Activated CD4-positive, alpha-beta T cell treated with anti-CD3 and anti-CD28 coated beads, Interleukin-2, amount 50 U/mL, for 4 hours (primary cell): ENCODE measurements at places on chromosomes 12 and 14.

DNA sequence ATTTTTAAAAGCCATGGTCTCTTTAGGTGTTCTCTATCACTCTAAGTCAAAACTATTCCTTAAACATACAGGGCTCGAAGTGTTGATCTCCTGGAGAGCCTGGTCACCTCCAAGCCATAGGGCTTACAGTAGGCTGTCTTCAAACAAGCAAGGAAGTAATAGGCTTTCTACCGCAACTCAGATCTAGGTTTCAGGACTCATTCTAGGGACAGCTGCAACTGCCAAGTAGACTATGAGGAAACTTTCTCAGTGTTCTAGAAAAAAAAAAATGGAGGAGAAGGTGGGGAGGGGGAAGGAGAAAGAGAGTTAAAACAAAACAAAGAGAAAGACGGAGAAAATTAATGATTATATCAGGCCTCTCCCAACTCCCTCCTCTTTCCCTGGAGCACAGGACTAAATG is 106.9 kb upstream of the ETV6 start:
- DNase-seq: no peak

- no peak for DNase-seq
Observed at GRCh38 chr14:80455031-80455430, 243.7 kb upstream of the DIO2 start.

DNA sequence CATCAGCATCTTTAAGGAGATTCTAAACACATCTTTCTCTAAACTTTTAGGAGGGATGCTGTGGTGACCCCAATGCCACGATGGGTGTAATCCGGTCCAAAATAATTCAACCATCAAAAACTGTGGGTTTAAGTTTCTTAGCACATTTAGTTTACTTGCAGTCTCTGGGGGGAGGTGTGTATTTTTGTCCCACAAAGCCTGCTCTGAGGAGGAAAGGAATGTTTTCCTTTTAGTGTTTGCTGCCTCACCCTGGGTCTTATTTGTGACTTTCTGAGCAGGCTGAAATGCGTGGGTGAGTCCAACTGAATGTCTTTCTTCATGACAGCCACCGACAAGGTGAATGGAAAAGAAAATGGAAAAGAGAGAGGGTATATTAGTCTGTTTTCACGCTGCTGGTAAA is 1324.7 kb downstream of the AACS start:
- DNase-seq: no peak

DNA sequence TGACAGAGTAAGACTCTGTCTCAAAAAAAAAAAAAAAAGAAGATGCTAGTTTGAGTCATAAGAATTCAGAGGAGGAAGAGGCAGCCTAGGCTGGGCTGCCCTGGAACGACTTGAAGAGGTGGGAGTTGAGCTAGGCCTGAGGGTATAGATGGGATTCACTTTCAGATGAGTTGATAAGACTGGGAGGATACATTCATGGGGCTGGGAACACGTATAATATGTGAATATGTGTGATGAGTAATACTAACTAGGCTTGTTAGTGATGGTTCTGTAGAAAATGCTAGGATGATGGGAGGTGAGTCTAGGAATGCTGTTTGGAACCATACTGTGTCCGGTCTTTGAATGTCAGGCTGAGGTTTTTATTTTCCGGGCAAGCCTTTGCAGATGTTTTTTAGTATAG is 9.0 kb downstream of the PLEKHA5 start:
- DNase-seq: no peak

GRCh38 chr12:2958432-2959191 is 585 bp upstream of the TEAD4 start:
- no peak for DNase-seq

DNA sequence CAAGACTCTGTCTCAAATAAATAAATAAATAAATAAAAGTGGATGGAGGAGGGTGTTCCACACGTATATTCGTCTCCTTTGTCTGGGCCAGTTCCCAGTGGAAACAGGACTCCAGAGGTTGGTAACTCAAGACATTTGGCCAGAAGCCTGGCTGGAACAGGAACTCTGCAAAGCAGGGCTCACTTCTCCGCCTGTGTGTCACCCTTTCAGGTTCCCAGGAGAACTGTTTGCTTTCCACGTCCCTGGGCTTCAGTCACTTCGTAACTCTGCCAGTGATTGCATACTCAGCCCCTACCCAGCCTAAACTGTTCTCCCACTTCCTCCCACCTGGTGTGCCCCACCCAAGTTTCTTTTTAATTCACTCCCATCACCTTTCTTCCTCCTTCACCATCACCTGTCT is 7.0 kb upstream of the UBE2N start:
- DNase-seq: no peak

DNA sequence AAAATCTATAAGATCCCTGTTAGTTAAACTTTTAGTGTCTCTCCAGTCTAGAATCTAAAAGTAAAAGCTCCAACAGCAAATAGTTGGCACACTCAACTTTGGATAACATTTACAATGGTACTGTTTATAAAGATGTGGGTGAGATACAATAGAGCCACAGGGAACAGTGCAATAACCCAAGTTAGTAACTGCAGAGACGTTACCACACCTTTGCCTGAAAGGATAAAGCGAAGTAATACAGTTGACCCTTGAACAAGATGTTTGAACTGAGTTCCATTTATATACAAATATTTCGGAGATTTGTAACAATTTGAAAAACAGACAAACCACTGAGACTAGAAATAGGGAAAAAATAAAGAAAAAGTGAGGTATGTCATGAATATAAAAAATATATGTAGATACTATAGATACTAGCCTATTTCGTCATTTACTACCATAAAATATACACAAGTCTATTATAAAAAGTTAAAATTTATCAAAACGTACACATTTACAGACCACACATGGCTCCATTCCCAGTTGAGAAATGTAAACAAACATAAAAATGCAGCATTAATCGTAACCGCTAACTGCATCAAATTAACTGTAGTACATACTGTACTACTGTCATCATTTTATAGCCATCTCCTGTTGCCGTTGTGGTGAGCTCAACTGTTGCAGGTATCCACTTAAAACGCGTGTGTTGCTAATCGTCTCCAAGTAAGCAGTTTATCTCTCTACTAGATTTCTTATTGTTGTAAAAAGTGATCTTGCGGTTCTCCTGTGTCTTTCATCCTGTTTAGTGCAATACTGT is 56.5 kb upstream of the HIF1A start:
- DNase-seq: no peak

GRCh38 chr14:89040080-89040459 is 215.6 kb downstream of the TTC8 start:
- no peak for DNase-seq

DNA sequence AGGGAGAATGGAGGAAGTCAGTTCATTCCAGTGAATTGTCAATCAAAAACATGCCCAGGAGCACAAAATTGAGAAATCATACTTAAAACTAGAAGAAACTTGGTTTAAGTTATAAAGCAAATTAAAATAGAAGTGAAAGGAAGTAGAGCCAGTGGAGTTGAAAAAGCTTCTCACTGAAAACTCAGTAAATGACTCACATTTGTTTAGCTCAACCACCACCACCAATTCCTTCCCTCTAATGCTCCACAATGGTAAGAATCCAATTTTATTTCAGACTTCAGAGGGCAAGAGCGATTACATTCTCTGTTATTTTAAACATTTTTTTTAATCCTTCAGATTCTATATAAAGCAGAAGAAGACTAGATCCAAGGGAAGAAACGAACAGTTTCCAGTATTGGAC is 19.4 kb downstream of the UTP20 start:
- DNase-seq: no peak

- DNase-seq: no peak
Observed at GRCh38 chr12:88391556-88391955, 188.7 kb downstream of the KITLG start.

- no peak for DNase-seq
Observed at GRCh38 chr14:43795600-43796228, 711.4 kb downstream of the FSCB start.

DNA sequence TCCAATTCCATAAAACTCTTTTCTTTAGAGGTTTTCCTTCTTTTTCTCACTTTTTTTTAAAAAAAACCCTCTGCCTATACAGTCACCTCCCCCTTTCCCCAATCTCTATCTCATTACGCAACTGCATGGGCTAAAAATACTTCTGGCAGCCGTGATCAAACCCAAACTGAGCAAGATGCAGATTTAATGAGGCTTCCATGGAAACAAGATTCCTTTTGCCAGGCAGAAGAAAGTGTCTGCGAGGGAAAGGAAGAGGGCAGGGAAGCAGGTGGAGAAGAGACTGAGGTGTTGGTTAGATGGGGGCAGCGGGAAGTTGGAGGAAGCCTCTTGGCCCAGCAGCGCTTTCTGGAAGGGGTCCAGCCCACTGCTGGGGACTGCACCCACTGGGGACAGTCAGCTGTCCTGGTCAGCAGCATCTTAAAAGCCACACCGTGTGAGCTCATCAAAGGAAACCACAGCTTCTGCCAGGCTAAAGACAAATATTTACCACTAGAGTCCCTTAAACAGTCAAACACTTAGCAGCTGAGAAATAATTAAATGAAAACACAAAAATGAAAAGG is 90.4 kb downstream of the SLC8A3 start:
- DNase-seq: no peak

GRCh38 chr12:95124106-95124505 is 50.7 kb upstream of the NR2C1 start:
- no peak for DNase-seq

DNA sequence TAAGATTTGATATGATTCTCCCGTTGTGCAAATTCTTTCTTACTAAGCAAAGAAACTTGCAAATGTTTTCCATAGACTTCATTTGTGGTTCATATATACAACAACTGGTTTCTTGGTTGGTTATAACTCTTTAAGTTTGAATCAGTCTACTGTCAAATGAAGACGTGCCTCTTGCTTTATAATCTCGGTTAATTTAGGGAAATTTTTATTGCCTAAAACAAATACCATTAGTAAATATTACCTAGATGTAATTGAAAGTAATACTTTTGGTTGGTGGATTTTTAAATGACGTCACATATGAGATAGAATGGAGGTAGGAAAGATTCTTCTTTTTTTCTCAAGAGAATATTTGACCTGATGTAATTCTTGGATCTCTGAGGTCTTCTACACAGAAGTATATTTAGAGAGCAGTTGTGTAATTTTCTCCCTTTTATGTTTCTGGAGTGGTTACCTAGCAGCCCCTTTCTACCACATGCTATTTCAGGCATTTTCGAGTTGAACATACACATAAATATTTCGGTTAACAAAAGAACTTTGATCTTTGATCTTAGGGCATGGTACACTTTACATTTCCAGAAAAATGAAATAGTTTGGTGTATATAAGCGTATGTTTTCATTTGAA is 1.7 kb downstream of the ATF7IP start:
- DNase-seq: no peak

DNA sequence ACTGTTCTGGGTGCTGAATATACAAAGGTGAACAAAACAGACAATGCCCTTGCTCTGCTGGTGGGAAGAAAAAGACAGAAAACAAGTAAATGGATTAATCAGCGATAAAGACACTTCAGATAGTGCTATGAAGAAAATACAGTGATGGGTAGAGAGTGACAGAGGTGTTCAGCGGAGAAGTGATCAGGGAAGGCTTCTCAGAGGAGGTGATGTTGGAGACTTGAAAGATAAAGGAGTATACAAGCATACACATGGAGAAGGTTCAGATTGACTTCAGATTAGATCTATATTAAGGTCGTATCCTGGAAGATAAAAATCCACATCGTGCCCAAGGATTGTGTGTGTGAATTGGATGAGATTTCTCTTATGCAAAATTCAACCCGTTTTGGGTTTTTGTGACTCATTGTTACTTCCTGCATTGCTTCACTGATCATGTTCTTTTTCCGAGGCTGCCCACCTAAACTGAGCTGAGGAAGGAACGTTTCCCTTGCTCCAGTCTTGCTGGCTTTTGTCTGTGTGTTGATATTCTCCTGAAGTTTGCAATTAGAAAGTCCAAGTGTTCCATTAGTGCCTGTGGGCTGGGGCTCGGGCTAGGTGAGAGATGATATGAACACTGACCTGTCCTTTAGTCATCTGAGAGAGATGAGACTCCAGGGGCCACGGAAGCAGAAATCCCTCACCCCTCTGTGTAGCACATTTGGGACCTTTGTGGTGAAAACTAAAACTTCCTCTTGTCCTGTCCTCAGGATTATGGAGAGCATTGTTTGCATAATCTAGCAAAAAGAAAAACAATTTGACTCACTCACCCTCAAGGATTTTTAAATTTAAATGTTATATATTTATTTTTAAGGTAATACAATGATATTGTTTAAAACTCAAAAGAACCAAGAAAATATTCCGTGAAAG is 27.6 kb downstream of the PLXNC1 start:
- no peak for DNase-seq

DNA sequence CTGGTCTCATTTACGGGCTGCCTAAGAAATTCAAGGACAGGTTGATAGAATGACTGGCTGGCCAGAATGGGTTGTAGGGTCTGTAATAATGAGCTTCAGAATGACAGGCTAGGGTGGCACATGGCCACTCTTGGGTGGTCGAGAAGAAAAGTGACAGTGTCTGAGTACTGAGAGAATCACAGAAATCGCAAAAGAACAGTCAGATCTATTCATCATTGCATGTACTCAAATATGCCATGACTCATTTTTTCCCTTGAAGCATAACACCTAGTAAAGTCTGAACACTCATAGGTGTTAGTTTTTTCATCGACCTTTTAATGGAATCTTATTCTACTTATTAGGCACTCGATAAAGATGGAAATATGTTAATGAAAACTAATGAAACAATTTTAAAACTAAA is 37.8 kb upstream of the SEL1L start:
- DNase-seq: no peak

DNA sequence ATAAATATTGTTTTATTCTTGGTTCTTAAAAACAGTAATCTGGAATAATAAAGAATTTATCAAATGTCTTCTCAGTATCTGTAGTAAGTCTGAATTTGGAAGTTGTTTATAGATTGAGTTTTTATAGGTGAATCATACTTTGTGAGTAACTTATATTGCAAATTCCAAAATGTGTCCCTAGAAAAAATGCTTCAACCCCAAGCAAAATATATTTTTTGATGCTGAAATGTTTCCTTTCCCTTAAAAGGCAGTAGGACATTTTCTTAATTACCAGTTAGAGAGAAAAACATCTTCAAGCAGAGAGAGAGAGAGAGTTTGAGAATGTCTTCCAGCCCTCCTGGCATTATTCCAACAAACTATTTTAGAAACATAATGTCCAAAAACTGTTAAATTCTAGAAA is 37.9 kb downstream of the PELI2 start:
- DNase-seq: no peak

DNA sequence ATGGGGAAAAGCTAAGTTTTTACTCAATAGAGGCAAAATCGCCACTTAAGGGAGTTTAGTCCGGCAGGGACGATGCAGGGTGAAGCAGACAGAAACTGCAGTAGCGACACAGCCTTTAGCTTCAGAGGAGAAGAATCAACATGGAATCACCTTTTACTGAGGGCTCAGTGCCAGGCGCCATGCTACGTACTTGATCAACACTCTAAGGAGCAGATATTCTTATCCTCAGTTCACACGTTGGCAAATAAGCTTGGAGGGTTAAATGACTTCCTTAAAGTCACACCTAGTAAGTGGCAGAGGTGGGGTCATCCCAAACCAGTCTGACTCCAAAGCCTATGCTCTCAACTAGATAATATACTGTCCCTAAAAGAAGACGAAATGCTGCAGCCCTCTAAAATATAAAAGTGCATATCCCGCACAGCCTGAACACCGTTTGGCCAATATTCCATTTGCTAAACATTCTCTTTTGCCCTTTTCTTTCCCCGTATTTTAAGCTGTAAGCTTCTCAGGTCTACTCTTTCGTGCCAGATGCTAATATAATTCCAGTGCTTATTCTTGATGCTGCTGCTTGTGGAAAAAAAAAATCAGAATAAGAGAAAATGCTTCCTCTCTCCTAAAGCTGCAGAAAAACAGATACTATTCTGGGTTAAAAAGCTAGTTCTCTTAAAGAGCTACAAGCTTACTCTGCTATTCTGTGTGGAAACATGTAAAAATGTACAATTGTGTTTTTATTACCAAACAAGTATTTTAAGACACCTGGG is 10.9 kb downstream of the CCDC92 start:
- DNase-seq: no peak

- DNase-seq: no peak
Observed at GRCh38 chr14:22520796-22521195, 68.2 kb downstream of the DAD1 start.
